ENCODE measurements at places on chromosomes 11 and 22.
A peak's percentile ranks its signal among the peaks of the same experiment; 100 is the strongest.

- DNase-seq: peak; percentile 15
These were observed 14.6 kb downstream of the FAM83F start for GRCh38 chr22:40009292-40009774.

- no peak for DNase-seq
These were observed 205.1 kb downstream of the NXPE2 start for GRCh38 chr11:114883472-114883871.

GRCh38 chr11:23227078-23227445 is 366.8 kb upstream of the CCDC179 start:
- DNase-seq: no peak

DNA sequence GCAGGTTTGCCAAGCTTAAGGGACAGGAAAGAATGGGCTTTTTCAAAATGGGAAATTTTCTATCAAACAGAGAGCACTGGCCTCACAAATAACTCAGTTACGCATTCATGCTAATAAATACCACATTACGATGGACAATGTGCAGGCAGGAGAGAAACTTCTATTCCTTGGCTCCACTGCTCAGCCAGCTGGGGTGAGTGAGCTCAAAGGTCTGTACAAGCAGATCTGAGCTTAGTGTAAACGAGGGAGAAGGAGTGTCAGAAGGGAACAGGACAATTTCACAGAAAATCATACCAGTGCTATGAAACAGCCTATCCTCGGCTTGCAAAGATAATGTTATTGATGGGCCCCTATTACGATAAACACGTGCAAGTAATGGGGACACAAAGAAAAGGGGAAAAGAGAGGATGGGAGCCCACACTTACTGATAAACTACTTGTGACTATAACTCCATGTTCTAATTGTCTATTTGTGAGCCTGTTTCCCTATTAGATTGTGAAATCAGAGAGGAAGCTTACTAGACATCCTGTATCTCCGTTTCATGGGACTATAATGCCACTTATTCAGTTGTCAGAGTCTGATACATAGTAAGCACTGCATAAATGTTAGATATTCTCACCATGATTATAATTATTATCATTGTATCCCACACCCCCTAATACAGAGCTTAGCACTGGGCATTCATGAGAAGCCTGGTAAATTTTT is 46.3 kb downstream of the AMOTL1 start:
- no peak for DNase-seq

GRCh38 chr22:49753961-49754695 is 73.5 kb downstream of the BRD1 start:
- no peak for DNase-seq

DNA sequence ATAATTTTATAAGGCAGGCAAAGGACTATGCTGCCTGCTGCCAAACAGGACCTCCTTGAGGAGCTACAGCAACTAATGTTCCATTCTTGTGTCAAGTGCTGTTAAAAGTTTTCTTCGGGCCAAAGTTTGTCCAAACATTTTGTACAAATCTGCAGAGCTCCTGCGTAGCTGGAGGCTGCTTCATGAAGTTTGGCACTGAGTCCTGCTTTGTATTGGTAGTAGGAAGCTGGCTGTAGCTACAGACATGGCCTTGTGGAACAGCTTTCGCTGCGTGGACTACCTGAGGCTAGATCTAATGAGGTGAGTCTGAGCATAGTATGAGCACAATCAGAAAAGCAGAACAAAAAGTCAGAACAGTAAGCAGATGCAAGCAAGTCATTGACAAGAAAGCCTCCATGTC is 528.1 kb downstream of the DLG2 start:
- no peak for DNase-seq

GRCh38 chr11:102390667-102391465 is 43.9 kb downstream of the BIRC2 start:
- DNase-seq: peak; percentile 57

GRCh38 chr11:18253778-18254338 is 5.4 kb upstream of the SAA2 start:
- no peak for DNase-seq

GRCh38 chr22:46115388-46115678 is 35.0 kb upstream of the PPARA start:
- DNase-seq: no peak
